ENCODE measurements at places on chromosomes 7 and 10. TPM values are rescaled to one million over a fixed set of nuclear protein-coding genes. Genes with fewer than 3 reads are reported as not detected.

CTAGE4 gene
- 0.17 TPM for total RNA-seq

GPR85 gene
- 3.4 TPM for total RNA-seq

SEMA3C gene
- 91.3 TPM for total RNA-seq

TMEM225B gene
- 0.66 TPM for total RNA-seq

ADAMTS14 gene
- 29.8 TPM for total RNA-seq

GRCh38 chr7:9083837-9084236 is 650.4 kb downstream of the NXPH1 start:
- DNase-seq = no peak

- no peak for DNase-seq
Observed at GRCh38 chr10:878333-878759, 53.2 kb downstream of the LARP4B start.

- no peak for DNase-seq
Observed at GRCh38 chr10:125155101-125155500, 5.3 kb downstream of the CTBP2 start.

GRCh38 chr7:114175125-114175524 is 239.5 kb upstream of the FOXP2 start:
- no peak for DNase-seq

GRCh38 chr10:90149563-90149962 is 448.2 kb downstream of the KIF20B start:
- DNase-seq = no peak

DNA sequence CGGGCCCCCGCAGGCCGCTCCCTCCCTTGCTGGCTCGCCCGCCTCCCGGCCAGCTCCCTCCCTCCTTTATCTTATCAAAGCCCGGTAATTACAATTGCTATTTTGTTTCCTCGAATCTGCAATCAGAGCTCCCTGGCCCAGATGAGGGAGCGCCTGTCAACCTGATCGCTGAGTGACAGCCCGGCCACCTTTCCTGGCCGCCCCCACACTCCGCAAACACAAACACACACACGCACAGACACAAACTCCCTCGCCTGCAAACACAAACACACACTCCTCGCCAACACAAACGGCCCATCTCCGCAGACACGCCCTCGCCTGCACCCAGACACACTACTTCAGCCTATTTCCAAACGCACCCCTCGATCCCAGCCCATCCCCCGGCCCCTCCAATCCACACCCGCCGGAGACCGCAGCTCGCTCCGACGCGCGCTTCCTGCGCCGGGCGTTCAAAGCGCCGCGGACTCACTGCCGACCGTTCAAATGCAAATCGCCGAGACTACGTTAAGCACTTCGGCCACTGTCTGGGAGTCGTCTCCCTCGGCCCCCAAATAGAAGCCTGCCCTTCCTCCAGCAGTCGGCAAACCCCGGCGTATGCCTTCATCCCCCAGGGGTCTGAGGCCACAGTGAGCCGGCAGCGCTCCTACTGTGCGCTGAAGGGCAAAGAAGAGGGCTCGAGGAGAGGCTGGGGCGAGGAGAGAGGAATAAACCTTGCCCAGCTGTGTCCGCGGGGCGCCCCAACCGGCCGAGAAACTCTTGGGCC is 3.0 kb upstream of the FGF8 start:
- DNase-seq = peak; percentile 65

DNA sequence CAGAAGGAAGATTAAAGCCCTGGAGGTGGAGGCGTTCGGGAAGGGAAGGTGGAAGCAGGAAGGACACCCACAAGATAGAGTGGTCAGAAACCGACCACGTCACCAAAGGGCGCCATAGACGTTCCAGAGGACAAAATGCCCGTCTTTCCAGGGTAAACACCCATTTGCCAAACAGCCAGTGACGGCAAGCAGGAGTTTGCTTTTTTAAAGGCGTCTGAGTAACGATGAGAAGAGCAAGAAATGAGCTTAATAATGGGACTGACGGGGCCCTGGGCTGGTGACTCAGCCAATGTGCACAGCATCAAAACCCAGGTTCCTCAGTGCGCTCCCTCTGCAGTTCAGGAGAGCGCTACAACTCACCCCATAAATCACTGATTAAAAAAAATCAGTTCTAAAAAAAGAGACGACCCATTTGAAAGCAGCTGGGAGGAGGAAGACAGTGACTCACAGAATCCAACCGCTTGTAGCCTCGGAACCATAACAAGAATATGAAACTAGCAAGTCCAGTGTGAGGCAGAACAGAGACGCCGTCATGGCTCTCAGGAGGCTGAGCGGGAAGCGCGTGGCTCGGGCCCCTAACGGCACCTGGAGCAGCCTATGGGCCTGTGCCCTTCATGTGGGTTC is 5.9 kb downstream of the DIP2C start:
- DNase-seq = no peak

DNA sequence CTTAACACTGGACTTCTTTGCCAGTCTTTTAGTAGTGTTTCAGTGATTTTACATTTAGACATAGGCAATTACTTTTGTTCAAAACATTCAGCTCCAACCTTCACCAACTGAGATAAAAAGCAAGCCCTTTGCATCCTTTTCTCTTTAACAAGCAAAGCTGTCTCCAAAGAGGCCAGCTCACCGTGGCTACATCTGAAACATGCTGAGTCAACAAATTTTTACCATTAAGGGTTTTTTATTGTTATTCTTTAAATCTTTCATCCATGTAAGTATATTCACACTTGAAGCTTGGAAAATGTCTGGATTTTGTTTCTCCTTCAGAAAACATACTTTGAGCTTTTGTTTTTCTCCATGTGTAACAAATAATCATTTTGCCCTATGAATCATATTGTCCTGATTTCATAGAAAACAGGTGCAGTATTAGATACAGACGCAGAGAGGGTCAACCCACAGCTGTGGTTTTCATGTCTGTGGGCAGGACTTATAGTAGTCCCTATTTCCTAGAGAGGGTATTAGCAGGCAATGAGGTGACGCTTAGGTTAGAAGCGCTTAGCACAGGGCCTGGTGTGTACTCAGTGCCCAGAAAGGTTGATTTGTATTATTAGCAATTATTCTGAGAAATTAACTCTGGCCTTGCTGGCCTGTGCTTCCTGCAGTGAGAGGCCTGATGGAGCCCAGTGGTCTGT is 99.5 kb downstream of the MKI67 start:
- no peak for DNase-seq

DNA sequence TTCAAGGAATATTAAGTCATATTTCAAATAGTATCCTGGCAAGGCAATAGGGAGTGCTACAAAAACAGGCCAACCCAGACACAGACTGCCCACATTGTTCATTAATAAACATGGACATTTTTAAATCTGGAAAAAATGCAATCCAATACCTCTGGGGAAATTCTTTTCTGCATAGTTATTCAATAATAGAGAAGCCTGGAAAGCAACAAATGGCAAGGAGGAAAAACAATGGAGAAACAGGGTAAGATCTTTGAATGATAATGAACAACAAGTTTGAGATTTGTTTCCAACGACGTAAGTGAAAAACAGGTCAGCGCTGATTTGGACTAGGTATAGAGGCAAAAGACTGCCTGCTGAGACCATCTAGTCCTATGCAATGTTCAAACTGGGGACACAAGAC is 44.7 kb upstream of the ZNF800 start:
- DNase-seq = no peak

GRCh38 chr10:84008878-84009277 is 130.4 kb upstream of the GHITM start:
- DNase-seq = peak; percentile 44

GRCh38 chr10:101007099-101007711 is 7.6 kb downstream of the LZTS2 start:
- DNase-seq = no peak

- DNase-seq = no peak
Observed at GRCh38 chr7:116802746-116803152, 59.6 kb upstream of the CAPZA2 start.

GRCh38 chr7:102891693-102892261 is 21.0 kb upstream of the LRRC17 start:
- no peak for DNase-seq

DNA sequence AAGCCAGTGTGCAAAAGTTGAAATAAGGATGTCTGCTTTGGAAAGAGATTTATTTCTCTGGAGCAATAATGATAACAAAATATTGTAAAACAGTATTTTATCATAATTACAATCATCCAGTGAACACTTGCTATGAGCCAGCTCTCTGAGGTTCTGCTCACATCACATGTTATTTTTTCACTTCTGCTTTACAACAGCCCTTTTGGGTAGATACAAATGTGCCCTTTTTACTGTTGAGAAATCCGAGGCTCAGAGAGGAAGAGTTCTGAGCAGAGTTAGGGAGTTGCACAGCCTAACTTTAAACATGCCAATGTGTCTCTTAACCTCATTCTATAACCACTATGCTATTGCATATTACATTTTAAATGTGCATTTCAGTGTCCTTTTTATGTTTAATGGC is 232.6 kb upstream of the CDC14C start:
- DNase-seq = no peak

GRCh38 chr10:3829156-3830050 is 44.4 kb upstream of the KLF6 start:
- DNase-seq = no peak

Data from glutamatergic neuron (in vitro differentiated cells).